ENCODE measurements at places on chromosomes 7 and 10.

DNA sequence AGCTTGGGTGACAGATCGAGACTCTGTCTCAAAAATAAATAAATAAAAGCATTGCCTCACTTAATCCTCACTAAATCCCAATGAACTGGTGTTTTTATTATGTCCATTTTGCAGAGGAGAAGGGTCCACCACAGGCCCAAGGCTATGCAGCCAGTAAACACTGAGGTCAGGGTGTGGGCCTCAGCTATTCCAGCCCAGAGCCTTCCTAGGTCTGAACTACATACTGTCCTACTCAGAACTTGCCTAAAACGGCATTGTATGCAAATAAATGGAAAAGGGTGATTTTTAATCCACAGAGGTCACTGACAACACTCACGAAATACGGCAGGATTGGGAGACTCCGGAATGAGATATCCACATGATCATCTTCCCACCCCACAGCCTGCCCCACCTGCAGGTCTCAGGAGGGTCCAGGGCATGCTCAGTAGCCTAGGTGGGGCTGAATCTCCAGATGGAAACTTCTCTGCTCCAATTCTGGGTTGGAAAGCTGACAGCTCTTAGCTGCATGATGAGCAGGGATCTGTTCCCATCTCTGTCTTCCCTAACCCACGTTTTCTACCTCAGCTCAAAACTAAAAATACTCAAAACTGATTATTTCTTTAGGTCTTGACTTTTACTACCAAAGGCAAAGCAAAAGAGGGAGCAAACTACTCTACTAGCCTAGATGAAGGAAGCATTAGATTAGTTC lies 121.0 kb downstream of the SORBS1 start:
- DNase-seq = no peak

DNA sequence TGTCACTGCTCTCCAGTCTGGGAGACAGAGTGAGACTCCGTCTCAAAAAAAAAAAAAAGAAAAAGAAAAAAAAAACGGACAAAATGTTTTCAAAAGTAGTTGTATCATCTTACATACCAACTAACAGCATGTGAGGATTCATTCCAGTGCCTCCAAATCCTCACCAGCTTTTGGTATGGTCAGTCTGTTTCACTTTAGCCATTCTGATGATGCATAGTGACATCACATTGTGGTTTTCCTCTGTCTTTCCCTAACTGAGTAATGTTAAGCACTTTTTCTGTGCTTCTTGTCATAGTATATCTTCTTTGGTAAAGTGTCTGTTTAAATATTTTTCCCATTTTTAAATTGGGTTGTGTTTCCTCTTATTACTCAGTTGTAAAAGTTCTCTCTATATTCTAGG lies 251.4 kb upstream of the CTBP2 start:
- no peak for DNase-seq

- no peak for DNase-seq
Observed at GRCh38 chr10:72075376-72076115, 12.8 kb downstream of the SPOCK2 start.

- no peak for DNase-seq
Observed at GRCh38 chr7:13457790-13458189, 531.7 kb downstream of the ETV1 start.

- no peak for DNase-seq
Observed at GRCh38 chr7:92205987-92206386, 27.0 kb upstream of the LRRD1 start.

DNA sequence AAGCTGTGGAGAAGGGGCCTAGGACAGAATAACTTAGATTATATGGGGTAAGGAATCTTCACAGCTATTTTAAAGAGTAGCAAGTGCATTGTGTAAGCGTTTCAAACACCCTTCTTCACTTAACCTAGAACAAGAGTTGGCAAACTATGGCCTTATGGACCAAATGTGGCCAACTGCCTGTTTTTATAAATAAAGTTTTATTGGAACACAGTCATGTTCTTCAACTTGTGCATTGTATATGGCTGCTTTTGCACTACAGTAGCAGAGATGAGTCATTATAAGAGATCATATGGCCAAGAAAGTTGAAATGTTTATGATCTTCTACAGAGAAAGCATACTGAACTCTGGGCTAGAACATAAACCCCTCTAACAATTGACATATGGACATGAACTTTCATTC lies 187.8 kb downstream of the ETV1 start:
- no peak for DNase-seq

DNA sequence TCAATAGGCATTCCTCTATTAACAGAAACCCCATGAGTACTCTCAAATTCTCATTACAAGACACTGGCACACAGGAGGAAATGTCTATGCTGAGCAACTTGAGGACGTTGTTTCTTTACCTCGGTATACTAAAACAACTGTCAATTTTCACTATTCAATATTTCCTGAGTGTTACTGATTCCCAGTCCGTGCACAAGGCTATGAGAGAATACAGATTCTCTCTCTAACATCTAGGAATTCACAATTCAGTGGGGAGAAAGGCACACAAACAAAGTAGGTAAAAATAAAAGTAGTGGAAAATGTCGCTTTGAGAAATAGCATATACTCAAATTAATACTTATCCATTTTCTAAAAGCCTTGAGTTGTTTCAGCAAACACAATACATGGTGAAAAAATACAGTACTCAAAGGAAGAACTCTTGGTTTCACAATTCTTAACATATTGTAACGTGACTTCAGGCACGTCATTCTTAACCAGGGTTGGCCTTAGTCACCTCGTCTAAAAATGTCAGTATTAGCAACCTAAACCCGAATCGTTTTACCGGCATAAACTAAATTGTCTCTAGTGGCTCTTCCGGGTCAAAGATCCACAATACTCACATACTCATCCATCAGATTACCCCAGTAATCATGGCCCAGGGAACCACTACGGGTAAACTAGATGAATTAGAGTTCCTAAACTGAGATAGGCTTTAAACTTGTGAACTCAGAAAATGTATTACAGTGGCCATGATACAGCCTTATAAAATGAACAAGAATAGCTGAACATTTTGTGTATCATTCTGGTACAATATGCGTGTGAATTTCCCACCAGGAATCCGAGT lies 1.5 kb downstream of the IPMK start:
- no peak for DNase-seq

GRCh38 chr10:133351408-133352318 lies 4.5 kb downstream of the PRAP1 start:
- DNase-seq = no peak

DNA sequence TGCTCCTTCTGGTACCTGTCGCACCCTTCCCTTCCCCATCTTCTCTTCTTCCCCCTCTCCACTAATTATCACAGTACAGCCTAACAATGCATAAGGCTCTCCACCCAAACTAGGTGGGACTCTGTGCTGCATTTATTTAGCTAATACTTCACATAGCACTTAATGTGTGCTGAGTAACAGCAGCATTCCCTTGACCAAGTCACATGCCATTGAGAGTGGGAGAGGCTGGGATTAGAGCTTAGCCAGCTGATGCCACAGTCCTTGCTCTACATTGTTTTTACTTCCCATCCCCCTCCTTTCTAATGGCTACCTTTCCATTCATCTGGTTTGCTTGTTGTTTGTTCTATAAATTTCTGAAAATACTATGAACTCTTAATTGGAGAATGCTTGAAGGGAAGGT lies 426.9 kb downstream of the LRMDA start:
- no peak for DNase-seq

GRCh38 chr10:71222601-71223346 lies 10.4 kb downstream of the UNC5B start:
- no peak for DNase-seq

- DNase-seq = no peak
Observed at GRCh38 chr10:17265468-17265867, 37.4 kb downstream of the VIM start.

DNA sequence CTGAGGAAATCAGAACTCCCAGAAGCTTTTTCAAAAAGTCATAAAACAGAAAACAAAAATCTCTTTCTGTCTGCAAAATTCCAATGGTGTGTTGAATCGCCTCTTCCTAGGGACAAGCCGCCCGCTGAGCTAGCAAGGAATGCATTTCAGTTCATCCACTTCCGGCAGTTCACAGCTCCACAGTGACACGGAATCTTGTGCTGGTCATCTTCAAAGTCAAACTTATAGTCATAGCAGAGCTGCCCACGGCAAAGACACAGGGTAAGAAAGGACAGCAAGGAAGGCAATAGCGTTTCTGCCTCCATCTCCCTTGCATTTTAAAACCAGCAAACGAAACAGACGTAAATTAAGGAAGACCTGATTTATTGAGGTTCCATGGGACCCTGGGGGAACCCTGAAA lies 111.2 kb downstream of the GALNT11 start:
- no peak for DNase-seq

DNA sequence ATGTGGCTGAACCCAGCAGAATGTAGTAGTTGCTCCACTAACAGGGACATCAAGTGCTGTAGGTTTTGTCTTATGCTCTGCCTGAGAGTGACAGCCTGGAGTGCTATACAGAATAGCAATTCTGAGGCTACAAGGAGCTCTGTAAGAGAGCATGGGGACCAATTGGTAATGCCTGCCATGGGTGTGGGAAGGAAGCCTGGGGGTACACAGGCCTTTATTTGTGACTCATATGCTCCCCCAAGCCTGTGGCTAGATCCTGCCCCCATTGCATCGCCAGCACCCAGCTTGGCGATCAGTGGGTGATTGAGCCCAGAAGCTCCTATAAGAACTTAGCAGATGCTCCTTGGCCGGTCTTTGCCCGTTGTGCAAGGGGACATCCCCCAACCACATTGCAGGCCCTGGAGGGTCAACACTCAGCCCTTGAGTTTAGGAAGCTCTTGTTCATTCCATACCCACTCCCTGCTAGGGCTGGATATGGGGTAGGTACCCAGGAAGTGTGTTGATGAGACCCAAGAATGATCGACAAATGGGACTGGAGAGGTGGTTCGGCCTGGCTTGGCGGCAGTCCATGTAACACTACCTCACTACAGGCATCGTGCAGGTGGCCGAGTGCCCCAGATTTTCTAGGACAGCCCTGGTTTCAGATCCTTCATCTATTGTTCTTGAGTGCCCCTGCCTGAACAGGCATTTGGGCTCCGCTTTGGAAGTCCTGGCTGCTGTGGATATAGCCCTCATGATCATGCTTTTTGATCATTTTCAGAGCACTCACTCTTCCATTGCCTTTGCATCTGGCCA lies 37.7 kb downstream of the ZMIZ1 start:
- DNase-seq = no peak

DNA sequence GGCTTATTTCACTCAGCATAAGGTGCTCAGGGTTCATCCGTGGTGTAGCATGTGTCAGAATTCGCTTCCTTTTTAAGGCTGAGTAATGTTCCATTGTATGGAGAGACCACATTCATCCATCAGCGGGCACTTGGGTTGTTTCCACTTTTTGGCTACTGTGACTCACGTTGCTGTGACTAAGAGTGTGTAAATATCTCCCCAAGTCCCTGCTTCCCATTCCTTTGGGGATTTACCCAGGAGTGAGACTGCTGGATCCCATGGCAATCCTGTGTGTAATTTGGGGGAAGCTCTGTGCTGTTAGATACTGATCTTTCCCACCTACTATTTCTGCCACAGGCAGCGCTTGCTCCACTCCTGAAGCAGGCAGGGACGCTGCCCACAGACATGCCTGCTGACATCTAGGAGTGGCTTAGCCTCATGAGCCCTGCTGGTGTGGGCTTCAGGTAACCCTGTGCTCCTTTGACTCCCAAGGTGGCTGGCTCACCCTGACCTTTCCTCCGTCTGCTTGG lies 346.0 kb downstream of the FRMD4A start:
- no peak for DNase-seq

DNA sequence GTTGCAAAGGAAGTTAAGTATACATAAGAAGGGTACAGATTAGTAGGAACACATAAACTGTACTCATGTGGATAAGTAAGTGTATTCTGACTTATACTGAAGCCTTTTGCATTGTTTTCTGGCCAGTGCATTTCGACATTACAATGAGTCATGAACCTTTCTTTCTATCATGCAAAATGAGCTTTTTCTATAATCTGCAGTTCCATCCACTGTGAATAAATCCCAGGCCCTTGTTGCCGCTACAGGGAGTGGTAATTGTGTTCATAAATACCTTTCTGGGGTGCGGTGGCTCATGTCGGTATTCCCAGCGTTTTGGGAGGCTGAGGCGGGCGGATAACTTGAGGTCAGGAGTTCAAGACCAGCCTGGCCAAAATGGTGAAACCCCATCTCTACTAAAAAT lies 858.3 kb downstream of the GRM8 start:
- no peak for DNase-seq

DNA sequence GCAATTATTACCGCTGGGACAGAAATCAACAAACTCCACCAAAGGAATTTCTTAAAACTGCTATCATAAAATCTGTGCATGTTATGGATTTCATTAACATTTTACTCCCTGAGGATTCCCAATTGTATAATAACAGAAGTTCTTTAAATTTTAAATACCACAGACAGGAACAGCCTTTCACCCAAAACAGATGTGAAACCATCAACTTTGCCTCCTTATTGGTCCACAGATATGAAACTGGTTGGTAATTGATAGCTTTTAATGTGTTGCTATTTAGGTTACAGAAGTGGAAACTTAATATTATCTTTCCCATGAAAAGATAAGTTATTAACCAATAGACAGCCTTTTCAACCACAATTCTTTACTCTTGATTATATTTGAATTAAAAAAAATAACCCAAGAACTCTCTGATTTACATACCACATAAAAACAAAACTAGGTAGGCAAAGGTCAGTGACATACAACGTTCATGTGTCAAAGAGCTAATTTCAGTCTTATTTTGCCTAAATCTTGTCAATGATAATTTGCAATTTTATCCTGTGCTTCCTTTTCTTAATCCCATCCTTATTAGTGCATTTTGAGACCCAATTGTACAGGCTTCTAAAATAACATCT lies 90.0 kb downstream of the NRP1 start:
- no peak for DNase-seq

DNA sequence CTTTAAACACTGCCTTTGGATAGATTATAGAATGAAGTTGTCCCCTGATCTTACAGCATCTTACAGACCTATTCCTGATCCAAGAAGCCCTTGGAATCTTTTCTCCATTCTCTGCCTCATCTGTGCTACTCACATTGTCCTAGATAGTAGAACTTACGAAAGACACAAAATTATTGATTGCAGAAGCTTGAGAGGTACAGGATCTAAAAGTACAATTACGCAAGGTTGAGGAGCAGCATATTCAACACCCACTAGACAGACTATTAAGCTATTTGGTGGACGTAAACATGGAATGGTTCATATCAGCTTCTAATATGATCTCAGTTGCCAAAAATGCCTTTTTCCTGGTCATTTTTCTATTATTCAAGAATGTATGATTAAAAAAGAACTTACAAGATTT lies 90.5 kb upstream of the SEM1 start:
- no peak for DNase-seq

DNA sequence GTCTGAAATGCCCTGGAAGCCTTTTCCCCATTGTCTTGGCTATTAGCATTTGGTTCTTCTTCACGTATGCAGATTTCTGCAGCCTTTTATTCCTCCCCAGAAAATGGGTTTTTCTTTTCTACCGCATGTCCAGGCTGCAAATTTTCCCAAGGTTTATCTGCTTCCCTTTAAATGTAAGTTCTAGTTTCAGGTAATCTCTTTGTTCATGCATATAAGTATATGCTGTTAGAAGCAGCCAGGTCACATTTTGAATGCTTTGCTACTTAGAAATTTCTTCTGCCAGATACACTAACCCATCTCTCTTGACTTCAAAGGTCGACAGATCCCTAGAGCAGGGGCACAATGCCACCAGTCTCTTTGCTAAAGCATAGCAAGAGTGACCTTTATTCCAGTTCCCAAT lies 12.3 kb downstream of the THAP5 start:
- DNase-seq = no peak

GRCh38 chr7:55254242-55254595 lies 110.9 kb upstream of the LANCL2 start:
- DNase-seq = no peak
